ENCODE measurements at places on chromosomes 7 and 10. TPM values are rescaled to one million over a fixed set of nuclear protein-coding genes. Genes with fewer than 3 reads are reported as not detected.

Gene VAX1
- not detected for total RNA-seq

Gene BLOC1S2
- 24.5 TPM for total RNA-seq

Gene GPC2
- 1.7 TPM for total RNA-seq

Gene NUPR2
- not detected for total RNA-seq

Gene C10orf95
- total RNA-seq, result 11.7 TPM

Gene CPA2
- not detected for total RNA-seq

Gene ZNF804B
- total RNA-seq, result not detected

Gene PRSS58
- total RNA-seq, result not detected

Gene ASZ1
- total RNA-seq, result not detected

Gene MCM10
- total RNA-seq, result 14.5 TPM

Gene SPDYE18
- total RNA-seq, result not detected

Gene MEIG1
- not detected for total RNA-seq

Gene EEPD1
- 44.7 TPM for total RNA-seq

Gene OR2A1
- not detected for total RNA-seq

Gene MET
- total RNA-seq, result 123 TPM

Gene NUP205
- total RNA-seq, result 85.5 TPM

Gene CDC14C
- total RNA-seq, result not detected

Gene SPAG6
- not detected for total RNA-seq

Gene CDHR3
- total RNA-seq, result 20.4 TPM

Gene FAM171A1
- total RNA-seq, result not detected

Gene TAS2R41
- not detected for total RNA-seq

Gene ACSM6
- not detected for total RNA-seq

Gene MRPS24
- 235 TPM for total RNA-seq

Gene NACAD
- total RNA-seq, result 0.10 TPM

Gene ALOX5
- total RNA-seq, result 28.2 TPM

Gene TAF3
- total RNA-seq, result 2.5 TPM

Gene ITIH2
- total RNA-seq, result not detected

Gene NPFFR1
- 2.9 TPM for total RNA-seq

Gene FZD8
- total RNA-seq, result 1.1 TPM

Gene CACNB2
- not detected for total RNA-seq

Gene NRCAM
- 0.61 TPM for total RNA-seq

Gene VGF
- total RNA-seq, result 0.39 TPM

Gene KDM7A
- 1.2 TPM for total RNA-seq

Gene ACTL6B
- 0.13 TPM for total RNA-seq

Gene MKI67
- total RNA-seq, result 49.8 TPM

Gene SPDYE2
- total RNA-seq, result not detected

Gene TDRD1
- total RNA-seq, result not detected

Gene TRPV5
- total RNA-seq, result 0.18 TPM

Gene NEUROD6
- total RNA-seq, result not detected

Gene INA
- not detected for total RNA-seq

Gene PYROXD2
- 10.8 TPM for total RNA-seq

Gene FAM25C
- total RNA-seq, result not detected

Gene DYNC1I1
- total RNA-seq, result 0.13 TPM

All from HT-29 (cell line).